ENCODE measurements at places on chromosomes 16 and 17.

- DNase-seq, result no peak
Observed at GRCh38 chr17:43789482-43789881, 9.2 kb downstream of the CFAP97D1 start.

DNA sequence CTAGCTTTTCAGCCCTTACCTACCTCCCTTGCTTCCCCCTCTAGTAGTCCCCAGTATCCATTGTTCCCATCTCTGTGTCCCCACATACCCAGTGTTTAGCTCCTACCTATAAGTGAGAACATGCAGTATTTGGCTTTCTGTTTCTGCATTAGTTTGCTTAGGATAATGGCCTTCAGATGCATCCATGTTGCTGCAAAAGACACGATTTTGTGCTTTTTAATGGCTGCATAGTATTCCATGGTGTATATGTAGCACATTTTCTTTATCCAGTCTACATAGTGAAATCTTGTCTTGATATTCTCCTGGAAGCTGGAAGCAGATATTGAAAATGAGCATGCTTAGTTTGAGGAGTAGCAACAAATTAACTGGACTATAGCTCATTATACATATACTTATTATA lies 45.7 kb upstream of the TANC2 start:
- no peak for DNase-seq

GRCh38 chr16:88306411-88306810 lies 76.3 kb upstream of the ZNF469 start:
- DNase-seq, result no peak

DNA sequence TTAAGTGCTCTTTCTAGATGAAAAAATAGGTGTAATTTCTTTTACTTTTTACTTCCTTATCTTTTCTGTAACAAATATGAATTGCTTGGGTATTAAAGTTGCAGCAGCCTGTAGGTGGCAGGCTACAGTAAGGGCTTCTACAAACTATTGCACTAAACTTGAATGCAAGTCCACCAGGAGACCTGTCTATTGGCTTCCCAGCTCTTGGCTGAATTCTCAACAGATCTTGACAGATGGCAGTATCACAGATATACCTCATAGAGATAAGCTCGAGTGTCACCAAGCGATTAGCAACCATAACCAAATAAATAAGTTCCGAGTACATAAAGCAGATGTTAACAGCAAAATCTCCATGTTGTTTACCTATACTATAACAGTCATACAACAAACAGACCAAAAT lies 5.9 kb downstream of the BBS2 start:
- peak; percentile 41 for DNase-seq

- DNase-seq, result no peak
Observed at GRCh38 chr17:77284023-77284617, 143.4 kb downstream of the SEC14L1 start.

GRCh38 chr17:39134878-39135277 lies 16.6 kb downstream of the PLXDC1 start:
- DNase-seq, result no peak

DNA sequence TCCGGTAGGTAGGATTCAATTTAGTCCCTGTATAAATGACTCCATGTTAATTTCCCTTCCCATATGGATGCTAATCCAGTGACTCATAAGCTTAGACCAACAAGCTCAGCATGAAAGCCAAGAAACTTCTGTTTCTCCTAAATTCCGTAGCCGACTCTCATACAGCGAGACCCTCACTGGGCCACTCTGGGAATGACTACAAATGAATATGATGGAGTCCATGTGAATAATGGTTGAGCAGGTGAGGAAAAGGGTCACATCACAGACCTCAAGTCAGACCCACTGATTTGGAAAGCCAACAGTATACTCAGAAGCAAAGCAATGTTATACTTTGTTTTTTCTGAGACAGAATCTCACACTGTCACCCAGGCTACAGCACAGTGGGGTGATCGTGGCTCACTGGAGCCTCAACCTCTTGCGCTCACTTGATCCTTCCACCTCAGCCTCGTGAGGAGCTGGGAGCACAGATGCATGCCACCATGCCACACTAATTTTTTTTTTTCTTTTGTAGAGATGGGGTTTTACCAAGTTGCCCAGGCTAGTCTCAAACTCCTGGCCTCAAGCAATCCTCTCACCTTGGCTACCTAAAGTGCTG lies 14.6 kb downstream of the RSL1D1 start:
- DNase-seq, result no peak

DNA sequence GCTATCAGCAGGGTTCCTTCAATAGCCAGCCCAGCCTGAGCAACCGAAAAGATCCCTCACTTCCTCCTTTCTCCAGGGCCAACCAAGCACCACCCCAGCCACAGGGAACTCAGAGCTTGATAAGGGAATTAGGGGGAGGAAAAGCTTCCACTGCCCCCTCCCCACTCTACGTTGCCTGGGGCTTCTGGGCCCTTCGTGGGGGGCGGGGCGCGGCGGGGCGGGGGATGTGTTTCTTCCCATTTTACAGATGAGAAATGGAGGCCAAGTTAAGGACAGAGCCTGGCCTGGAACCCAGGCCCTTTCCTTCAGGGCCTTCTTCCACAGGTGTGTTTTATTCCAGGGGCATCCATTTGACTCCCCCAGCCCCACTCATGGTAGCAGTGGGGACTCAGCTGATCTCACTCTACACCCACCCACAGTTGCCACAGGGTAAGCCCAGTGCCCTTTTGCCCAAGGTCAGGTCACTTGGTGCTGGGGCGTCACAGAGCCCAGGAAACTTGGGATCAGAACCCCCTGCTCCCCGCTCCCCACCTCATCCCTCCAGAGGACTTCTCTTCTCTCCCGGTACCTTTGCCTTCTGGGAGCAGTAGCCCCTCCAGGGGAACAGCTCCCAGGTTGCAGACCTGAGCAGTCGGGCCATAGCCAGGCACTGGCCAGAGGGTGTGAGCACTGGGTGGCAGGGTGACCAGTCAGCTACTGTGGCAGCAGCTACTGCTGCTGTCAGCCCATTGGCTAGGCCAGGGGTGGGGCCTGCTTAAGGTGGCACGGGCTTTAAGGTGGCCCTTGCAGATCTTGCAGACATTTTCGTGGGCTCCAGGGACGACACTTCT lies at the start of gene LDHD:
Gene LDHD (minus strand): TSS at position 700 of the 830 bp plus-strand sequence. CDS start 60 bp downstream, at position 640.
- DNase-seq, result peak; percentile 93

GRCh38 chr17:7574176-7574953 lies 5.1 kb upstream of the CD68 start:
- DNase-seq, result no peak

- DNase-seq, result no peak
Observed at GRCh38 chr16:85423631-85424030, 189.5 kb upstream of the GSE1 start.

GRCh38 chr17:33385713-33386112 lies 92.6 kb upstream of the ASIC2 start:
- DNase-seq, result no peak

DNA sequence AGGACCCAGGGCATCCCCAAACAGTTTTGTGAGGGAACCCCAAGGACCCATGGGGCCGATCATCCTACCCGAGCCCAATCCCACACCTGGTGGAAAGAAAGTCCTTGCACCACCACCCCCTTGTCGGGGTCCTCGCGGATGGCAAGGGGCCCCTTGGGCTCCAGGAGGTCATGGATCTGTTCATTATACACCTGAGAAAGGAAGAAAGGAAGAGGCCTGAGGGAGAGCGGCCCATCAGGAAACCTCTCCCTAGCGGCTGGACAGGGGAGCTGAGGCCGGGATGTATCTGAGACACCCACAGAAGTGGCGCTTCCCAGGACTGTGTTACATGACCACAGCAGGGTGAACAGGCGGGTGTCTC lies 12.8 kb downstream of the KIF18B start:
- no peak for DNase-seq

DNA sequence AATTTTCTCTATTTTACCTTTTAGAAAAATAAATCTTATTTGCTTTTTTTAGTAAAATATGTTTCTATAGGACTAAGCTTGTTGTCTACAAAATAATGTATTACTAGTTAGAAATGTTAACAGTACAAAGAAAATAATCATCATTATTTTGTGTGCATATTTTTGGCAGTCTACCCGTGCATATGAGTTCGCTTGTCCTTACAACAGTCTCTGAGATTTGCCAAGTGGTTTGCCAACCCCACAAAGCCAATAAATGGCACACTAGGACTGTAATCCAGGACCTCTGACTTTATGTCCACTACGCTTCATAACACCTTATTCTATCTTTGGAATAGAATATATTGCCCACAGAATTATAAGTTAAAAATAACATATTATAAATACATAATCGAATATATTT lies 152.0 kb downstream of the KCNJ2 start:
- no peak for DNase-seq

- no peak for DNase-seq
Observed at GRCh38 chr16:11673091-11674000, 5.1 kb downstream of the SNN start.

- DNase-seq, result no peak
Observed at GRCh38 chr16:88422733-88423447, 30.2 kb upstream of the ZFPM1 start.

- DNase-seq, result no peak
Observed at GRCh38 chr16:69444873-69445517, 20.6 kb downstream of the CYB5B start.

DNA sequence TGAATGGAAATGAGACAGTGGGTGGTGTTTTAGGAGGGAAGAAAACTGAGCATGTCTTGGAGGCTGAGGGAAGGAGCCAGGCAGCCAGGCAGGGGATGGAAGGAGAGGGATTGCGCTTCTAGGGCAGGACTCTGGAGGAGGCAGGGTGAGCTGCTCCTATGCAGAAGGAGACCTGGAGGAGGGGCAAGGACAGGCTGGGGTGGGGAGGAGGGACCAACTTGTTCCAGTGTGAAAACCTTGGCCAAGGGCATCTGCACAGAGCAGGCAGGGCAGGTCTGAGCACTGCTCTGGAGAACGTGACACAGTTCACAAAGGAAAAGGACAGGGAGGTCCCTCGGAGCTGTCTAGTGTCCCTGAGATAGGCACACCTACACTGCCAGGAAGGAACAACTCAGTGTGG lies 5.5 kb downstream of the GALK1 start:
- no peak for DNase-seq

- no peak for DNase-seq
Observed at GRCh38 chr17:3602499-3602898, 6.7 kb downstream of the TRPV1 start.

GRCh38 chr16:3183445-3184139 lies 4.4 kb upstream of the OR1F1 start:
- DNase-seq, result no peak

DNA sequence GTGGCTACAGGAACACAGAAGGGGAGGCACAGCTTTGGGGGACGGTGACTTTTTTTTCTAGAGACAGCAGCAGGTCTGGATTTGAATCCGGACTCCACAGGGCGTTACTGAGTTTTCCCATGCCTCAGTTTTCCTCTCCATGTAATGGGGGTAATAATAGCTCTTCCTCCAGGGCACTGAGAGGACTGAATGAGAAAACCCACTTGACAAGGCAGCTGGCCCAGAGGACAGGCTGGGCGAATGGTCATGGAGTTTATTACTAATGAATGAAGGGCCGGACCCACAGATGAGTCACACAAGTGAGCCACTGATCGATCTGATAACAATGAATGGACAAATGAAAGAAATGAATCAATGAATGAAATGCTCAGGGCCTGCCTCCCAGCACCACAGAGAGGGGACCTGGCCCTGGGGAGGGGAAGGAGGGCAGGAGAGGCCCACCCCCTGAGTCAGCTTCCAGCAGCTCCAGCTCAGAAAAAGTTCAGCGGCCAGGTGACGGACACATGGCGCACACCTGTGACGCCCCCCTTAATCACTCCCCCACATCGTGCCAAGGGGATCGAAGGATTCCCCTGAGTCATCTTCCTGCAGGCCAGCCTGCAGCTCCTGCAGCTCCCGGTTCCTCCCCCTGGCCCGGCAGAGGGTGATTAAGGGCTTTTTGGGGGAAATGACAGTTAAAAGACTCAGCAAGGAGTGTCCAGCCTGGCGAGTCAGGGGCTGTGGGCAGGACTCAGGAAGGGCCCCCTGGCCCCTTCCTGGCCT lies 54.3 kb downstream of the SOCS1 start:
- no peak for DNase-seq

DNA sequence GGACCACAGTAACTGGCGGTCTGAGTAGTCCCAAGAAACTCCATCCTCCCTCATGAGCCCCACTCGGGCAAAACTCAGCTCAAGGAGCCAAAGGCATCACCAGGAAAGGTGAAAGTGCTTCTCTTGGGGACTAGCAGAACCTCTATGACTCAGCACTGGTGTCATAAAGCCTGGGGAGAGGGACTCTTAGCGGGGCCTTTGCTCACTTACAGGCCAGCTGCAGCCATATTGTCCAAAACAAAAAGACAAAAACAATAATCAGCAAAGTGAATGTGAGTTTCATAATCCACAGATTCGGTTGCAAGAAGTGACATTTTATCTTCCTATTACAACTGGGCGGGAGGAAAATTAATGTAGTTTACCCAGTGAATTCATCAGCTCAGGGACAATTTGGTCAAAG lies at the start of gene TEKT5:
Gene TEKT5 (minus strand): TSS at position 101 of the 400 bp plus-strand sequence. CDS start 57 bp downstream, at position 44.
- DNase-seq, result no peak

GRCh38 chr16:87249425-87249824 lies 67.8 kb downstream of the C16orf95 start:
- no peak for DNase-seq

DNA sequence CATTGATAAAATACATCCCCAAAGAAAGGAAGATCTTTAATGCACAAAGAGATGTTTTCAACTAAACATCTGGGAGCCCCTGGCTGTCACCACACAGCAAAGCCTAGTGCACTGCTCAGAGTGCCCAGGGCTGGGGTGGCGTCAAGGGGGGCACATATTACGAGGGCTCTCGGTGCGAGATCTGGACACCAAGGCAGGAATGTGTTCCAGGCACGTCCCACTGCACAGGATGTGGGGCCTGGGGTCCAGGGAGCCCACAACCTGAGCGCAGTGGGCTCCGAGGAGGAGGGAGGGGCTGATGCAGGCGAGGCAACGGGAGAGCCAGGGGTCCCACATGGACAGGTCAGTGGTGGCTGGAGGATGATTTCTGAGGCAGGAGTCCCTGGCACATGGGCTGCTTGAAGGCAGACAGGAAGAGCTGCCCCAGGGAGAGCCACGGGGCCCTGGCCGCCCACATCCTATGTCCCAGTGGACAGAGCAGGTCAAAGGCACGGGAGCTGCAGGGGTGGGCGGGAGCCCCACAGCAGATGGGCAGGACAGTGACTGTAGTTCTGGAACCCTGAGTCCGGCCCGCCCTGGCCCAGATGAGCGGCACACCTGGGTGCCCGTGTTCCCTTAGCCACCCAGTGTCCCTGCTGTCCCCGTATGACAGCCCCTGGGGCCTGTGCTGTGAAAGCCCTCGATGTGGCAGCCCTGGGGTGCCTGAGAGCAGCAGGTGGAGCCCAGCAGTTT lies 56.4 kb downstream of the ZNF778 start:
- DNase-seq, result no peak

DNA sequence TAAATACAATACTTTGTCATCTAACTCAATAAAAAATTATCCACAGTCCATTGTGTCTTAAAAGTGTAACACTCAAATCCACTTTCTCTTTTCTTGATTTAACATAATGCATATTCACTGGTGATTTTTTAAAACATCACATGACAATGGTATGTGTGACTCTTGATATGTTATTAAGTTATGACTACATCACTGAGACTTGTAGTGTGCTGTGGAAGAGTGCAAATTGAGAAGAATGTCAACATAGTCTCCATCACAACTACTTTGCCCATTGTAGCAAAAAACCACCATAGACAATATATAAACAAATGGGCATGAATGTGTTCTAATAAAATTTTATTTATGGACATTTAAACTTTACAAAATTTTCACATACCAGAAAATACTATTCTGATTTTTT lies 380.7 kb upstream of the PMFBP1 start:
- no peak for DNase-seq

GRCh38 chr17:79218825-79219200 lies 144.2 kb downstream of the ENGASE start:
- no peak for DNase-seq

GRCh38 chr17:28552176-28552999 lies at the start of gene UNC119:
Gene UNC119, minus strand, starts transcription at chr17:28552624. Its CDS starts 67 bp downstream, at chr17:28552557.
- DNase-seq, result peak; percentile 42

Measured in lower leg skin (tissue), 4 donors.